ENCODE measurements at places on chromosomes 12 and 14.
A peak's percentile ranks its signal among the peaks of the same experiment; 100 is the strongest.

DNA sequence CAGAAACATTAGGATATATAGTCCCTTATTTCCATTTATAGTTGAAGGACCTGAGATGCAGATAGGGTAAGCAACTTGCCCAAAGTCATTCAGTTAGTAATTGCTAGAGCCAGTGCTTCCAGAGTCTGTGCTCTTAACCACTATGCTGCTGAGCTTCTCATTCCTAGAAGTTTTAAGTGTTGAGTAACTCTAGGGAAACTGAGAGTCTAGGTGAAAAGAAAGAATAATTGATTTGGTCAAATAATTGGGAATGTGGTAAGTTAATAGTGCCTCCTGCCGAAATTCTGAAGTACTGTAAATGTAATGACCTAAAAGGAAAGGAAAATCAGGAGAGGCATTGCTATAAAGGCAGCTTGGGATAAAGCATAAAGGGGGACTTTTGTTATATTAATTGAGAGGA, 14.1 kb downstream of the PYROXD1 start:
- DNase-seq = no peak

DNA sequence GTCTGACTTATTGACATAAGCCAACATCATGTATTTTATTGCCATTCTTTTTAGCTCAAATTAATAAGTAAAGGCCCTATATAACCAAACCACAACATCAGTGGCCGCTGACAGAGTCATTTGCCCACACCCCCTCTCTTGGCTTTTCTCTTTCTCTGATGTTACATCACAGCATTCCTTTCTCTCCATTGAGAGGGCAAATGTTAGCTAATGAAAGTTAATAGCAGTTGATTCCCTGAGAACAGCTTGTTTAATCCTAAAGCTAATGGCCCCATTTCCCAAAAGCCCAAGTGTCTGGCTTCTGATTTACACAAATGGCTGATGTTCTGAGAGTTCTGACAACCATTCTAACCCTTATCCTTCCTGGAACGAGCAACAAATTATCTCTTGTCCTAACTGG, 308.8 kb downstream of the SNAPC1 start:
- DNase-seq = no peak

DNA sequence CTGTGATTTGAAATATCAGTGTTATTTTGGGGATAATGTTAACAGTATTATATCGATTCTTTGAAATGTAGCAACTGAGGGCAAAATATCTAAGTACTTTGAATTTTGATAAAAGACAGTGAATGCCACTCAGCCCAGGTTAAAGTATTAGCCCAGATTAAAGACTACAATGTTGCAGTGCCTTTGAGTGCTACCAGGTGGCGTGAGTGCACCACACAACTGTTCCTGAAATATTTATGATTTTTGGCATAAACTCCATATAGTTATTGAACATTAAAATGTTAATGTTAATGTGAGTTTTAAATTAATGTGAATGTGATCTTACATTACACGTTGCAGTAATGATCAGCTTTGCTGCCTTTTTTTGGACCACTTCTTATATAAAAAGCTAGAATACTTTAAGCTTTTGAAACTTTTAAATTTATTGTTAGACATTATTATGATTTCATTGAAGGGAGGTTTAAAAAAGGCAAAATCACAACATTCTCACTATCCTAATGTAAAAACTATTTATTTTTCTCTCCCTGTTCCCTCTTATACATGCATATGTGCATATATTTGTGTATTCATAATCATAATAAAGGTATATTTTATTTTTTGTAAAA, 22.5 kb downstream of the MRPS35 start:
- DNase-seq = peak; percentile 22

DNA sequence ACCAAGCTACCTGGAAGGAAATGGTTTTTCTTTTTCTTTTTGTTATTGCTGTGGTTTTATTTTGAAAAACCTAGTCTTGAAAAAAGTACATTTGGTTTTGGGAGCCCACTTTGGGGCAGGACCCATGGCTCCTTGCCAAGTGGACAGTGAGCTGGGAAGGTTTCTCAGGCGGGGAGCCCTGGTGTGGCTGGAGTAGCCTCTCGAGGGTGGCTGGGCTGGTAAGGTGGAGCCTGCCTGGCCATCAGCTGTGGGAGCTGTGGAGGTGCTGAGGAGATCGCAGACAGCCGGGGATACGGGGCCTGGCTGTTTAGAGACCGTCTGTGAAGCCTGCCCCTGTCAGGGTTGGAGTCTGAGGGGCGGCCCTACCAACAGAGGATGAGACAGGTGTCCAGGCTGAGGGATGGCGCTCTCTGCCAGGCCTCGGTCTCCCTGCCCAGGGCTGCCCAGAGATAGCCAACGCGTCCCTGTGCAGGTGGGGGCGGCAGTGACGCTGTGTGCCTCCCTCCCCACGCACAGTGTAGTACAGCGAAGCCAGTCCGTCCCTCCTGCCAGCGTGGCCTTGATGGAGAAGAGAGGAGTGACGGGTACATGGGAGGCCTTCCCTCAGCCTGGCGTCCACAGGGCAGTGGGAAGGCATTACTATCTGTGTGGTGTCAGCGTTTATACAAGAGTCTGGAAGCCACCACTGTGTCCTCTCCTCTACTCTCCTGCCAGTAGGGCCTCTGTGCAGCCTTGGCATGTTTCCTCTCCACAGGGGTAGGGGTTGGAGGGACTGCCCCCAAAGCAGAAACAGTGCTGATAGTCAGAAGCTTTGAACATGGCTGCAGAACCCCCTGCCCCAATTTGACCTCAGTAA, 5.9 kb downstream of the RIN3 start:
- no peak for DNase-seq

- peak; percentile 27 for DNase-seq
Observed at GRCh38 chr12:45518291-45519235, 210.9 kb upstream of the ARID2 start.

DNA sequence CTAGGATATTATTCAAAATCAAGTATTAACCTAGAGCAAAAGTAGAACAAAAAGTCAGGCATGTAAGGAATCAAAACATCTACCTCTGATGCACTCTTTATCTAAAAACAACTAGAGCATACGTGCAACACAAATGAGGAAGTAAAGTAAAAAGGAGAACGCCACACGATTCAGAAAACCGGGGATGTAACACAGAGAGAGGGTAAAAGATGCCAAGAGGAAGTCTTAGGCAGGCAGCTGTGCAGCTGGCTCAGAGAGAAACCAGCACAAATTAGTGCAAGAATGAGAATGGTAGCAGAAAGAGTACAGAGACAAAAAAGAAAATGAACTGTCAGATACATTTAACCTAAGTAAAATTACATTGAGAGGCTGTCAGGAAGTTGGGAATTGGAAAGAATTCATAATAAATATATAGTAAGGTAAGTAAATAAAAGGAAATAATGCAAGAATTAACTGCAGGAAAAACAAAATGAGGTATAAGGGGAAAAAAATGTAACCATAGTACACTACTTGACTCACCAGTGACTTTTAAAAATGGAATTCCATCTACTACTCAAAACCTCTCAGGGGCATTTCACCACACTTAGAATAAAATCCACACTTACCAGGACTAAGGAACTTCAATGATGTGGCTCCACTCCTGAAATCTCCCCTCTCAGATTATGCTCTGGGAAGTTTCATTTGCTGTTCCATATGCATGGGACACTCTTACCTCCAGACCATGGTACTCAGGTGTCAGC, 17.1 kb downstream of the BCAT1 start:
- DNase-seq = no peak

- DNase-seq = no peak
Observed at GRCh38 chr14:22403296-22403695, 185.7 kb downstream of the DAD1 start.

DNA sequence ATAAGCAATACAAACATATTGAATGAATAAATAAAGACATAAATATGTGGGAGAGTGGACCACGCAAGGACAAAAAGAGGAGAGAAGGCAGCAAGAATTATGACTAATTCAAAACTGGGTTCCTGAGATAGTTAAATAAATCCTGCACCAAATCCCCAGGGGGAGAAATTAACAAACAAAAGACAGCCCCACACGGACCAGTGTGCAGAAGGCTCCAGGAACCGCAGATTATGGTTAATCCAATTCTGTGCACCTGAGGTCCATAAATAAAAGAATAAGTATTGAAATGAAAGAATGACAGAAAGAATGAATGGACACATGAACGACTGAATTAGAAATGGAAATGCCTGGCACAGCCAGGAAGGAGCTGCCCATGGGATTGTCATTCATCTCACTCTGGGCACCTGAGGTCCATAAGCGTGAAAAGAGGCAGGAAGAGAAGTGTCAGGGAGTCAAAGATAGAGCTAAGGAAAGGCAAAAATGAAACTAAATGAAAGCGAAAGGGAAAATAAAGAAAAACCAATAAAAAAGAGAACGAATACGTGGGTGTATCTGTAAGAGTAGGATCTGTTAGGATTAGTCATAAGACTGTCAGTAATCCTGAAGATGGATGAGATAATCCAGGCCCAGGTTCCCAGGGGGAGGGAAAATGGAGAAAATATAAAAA, 23.3 kb downstream of the MEG3 start:
- DNase-seq = no peak

DNA sequence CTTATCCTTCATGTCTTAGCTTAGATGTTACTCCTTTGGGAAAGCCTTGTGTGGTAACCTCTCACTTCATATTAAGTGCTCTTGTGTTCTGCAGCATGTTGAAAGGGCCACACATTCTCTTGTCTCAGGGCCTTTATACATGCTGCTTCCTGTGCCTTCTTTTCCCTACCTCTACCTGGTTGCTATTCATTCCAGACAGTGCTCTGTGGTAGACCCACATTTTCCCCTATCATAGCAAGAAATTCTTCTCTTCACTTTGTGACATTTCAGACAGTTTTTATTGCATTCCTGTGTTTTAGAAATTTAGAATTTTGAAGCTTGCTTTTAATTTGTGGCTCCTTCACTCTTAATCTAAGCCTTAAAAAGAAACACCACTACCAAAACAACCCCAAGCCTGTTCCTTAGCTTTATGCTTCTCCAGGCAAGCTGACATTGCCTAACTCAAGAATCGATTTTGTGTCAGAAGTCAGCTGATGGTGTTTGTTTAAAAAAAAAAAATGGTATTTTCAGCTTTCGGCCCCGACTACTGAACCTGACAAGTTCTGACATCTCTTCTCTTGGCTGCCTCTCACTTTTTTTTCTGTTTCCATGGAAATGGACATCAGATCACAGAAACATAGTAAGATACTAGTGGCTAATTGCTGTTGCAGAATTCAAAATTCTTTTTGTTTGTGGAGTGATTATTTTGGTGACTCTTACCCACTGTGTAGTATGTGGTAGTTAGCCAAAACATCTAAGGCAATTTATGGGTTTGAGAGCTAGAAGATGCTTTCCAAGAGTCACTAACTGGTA, 156.3 kb downstream of the NUBPL start:
- no peak for DNase-seq

- no peak for DNase-seq
Observed at GRCh38 chr12:107684029-107684795, 1.4 kb upstream of the PWP1 start.

GRCh38 chr12:32920506-32921085, 24.0 kb upstream of the PKP2 start:
- DNase-seq = no peak

DNA sequence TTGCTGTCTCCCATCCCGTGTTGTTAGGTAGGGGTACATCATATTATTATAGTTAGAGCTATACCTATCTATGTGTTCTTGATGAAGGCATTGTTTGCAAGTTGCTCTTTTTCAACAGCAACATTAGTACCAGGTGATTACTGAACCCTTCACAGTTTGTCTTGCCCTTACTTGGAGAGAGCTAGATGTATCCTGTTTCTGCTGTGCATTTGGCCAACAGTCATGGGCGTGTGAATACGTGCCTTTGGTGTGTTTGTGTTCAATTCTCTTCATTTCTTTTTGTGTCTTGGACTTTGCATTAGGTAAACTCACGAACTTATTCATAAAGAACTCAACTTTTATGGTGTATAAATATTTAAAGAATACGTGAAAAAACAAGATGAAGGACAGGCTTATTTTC, 14.3 kb downstream of the ARF6 start:
- no peak for DNase-seq

GRCh38 chr14:94805680-94806288, 35.9 kb upstream of the GSC start:
- no peak for DNase-seq

- no peak for DNase-seq
Observed at GRCh38 chr12:105198961-105199360, 37.0 kb downstream of the APPL2 start.

DNA sequence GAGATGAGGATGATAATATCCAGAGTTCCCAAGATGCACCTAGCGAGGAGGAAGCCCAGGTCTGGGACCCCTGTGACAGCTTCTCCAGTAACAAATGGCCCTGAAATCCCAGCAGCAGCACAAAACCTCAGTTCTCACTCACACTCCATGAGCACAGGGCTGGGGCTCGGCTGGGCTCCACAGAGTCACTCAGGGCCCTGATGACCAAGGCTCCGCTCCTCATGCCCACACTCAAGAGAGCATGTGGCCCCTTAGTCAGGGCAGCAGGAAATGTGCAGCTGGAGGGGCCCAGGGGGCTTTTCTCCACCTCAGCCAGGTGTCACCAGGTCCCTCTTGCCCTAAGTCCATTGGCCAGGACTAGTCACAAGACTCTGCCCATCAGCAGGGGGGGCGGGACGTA, 242.7 kb upstream of the SFSWAP start:
- no peak for DNase-seq

DNA sequence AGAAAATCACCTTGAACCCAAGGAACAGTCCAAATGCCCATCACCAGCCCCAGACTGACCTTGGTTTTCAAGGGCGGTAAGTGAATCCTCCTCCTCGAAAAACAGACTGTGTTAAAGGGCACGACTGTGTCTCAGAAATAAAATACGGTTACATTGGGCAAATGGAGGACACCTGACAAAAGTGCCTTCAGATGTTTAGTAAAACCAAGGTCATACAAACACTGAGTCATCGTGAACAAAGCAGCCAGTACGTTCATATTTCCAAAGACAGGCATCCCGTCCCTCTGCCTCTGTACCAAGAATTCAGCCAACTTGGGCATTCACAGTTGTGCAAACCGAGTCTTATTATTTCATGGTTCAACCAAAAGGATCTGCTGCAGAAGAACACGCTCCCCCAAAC, 25.9 kb downstream of the FOXN3 start:
- DNase-seq = no peak

DNA sequence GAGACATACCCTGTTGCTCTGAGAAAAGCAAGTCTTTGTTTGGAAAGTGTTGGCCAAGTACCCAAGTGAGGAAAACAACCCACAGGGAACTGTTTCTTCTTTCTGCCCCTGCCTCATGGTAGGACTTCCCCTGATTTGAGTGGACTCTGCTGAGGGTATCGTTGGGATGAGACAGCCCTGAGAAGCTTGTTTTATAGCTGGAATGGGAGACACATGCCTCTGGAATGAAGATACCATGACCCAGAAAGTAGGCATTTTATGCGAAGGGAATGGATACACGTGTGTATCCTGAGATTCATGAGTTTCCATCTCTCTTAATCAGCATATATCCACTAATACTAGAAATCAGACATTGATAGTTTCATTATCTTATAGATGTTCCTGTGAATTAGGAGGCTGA, 382.3 kb downstream of the ATP23 start:
- no peak for DNase-seq

GRCh38 chr12:51522696-51523095, 68.3 kb upstream of the SCN8A start:
- DNase-seq = no peak

DNA sequence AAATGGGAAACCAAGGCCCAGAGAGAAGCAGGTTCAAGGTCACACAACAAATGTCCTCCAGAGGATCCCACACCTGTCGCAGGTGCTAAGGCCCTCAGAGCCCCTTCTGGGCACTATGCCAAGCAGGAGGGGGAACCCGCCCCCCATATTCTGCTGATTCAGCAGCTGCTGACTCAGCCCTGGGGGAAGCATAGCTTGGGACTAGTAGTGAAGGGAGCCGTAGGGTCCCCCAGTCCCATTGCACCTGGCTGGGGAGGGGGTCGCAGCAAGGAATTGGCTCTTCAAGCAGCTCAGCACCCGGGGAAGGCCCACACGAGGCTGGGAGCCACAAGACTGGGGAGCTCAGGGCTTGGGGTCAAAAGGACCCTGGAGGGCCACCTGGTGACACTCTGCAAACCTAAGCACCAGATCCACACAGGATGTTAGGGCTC, 1.0 kb downstream of the RASAL1 start:
- no peak for DNase-seq

Data from activated naive CD8-positive, alpha-beta T cell treated with anti-CD3 and anti-CD28 coated beads, Interleukin-2, amount 50 U/mL, for 24 hours (primary cell).